ENCODE measurements at places on chromosomes 6 and 20.

DNA sequence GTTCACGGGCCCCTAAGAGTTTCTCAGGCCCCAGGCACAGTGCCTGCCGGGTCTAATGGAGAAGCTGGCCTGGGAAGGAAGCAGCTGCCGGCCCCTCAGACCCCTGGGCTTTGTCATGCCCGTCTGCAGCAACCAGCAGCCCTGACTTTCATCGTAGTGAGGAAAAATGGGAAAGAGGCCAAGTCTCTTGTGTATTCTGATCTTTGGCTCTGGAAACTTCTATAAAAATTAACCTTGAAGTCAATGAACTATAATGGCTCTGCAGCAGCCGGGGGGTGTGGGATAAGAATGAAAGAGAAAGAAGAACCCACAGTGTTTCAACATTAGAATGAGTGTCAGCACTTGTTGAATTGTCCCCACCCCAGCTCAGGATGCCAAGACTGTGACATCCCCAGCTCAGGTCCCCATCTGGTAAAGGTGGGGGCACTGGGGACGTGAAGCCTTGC lies 12.9 kb downstream of the TGM2 start:
- DNase-seq = no peak

- peak; percentile 60 for DNase-seq
Observed at GRCh38 chr6:107957308-107957908, 600 bp downstream of the SEC63 start.

- no peak for DNase-seq
Observed at GRCh38 chr6:128491610-128492206, 28.7 kb downstream of the PTPRK start.

DNA sequence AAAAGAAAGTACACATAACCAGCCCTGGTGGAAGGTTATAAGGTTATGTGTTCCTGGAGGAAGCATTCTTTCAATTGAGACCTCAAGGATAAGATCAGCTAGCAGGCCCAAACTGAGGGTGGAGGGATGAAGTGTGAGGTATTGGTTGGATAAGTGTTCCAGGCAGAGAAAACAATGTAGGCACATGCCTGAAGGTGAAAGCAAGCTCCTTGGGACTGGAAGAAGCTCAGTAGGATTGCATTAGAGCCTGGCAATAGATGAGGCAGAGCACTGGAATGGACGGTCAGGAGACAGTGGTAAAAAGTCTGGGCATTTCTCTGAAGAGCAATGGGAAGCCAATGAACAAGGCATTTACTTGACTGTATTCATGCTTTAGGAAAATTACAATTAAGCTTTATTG lies 89.9 kb upstream of the SHLD1 start:
- DNase-seq = no peak

- no peak for DNase-seq
Observed at GRCh38 chr6:40962241-40962640, 76.8 kb downstream of the UNC5CL start.

GRCh38 chr20:1933465-1933870 lies 38.3 kb downstream of the SIRPA start:
- DNase-seq = no peak

- no peak for DNase-seq
Observed at GRCh38 chr20:39893003-39893685, 795.9 kb downstream of the MAFB start.

DNA sequence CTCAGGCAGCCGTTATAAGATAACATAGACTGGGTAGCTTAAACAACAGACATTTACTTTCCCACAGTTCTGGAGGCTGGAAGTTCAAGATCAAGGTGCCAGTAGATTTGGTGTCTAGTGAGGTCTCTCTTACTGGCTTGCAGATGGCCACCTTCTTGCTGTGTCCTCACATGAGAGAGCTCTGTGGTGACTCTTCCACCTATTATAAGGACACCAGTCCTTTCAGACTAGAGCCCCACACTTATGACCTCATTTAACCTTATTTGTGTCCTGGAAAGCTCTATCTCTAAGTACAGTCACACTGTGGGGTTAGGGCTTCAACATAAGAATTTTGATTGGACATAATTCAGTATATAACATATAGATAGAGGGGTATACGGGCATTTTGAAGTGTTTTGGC lies 245.0 kb downstream of the UTRN start:
- no peak for DNase-seq

GRCh38 chr6:18861204-18861603 lies 474.1 kb downstream of the RNF144B start:
- DNase-seq = peak; percentile 90

DNA sequence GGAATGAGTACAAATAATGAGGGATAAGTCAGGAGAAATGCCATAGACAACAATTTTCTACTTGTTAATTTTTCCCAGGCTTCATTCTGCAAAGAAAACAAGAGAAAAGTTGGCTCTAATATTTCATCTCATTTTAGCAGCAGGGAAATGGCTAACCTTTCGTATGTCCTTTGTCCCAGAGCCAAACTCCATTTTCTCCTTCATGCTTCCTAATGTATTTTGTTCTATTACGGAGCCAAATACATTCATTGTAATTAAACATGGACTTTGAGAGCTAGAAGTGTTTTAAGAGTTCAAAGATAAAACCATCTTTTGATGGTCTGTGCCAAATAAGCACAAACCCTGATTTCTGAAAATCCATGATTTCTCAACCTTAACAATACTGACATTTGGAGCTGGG lies 136.9 kb downstream of the PTCHD4 start:
- no peak for DNase-seq

- DNase-seq = no peak
Observed at GRCh38 chr20:61817575-61817974, 248.1 kb downstream of the TAF4 start.

- DNase-seq = no peak
Observed at GRCh38 chr20:20668639-20669038, 43.8 kb downstream of the RALGAPA2 start.

Data from NCI-H146 (cell line).